Effector CD8-positive, alpha-beta T cell (primary cell): ENCODE measurements at places on chromosomes 6 and 20.

- no peak for DNase-seq
Measured at GRCh38 chr6:49300911-49301310, 162.1 kb downstream of the MMUT start.

- no peak for DNase-seq
Measured at GRCh38 chr20:37282556-37282955, 6.9 kb upstream of the MANBAL start.

DNA sequence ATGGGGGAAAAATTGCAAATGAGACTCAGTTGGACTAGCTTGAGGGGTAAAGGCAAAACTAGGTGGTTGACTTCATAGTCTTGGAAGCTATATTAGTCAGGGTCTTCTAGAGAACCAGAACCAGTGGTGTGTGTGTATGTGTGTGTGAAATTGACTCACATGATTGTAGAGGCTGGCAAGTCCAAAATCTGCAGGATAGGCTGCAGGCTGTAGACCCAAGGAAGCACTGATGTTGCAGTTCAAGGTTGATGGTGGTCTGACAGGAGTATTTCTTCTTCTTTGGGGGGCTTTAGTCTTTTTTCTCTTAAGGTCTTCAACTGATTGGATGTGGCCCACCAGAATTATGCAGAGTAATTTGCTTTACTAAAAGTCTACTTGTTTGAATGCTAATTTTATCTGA is 217.4 kb downstream of the MANEA start:
- DNase-seq, result no peak

DNA sequence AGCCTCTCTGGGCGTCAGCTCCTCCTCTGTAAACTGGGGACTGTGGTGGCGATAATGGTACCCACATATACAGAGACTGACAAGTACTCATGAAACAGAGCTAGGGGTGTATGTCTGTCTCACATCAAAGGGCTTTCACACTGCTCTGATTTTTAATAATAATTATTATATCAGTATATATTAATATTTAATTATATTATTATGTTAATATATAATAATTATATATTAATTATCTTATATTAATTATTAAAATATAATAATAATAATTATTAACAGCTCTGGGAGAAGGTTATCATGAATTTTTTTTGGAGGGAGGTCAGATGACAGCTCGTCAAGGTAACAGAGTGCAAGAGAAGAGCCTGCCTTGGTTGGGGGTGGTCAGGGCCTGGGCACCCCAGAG is 173.6 kb downstream of the NRN1 start:
- DNase-seq, result no peak

DNA sequence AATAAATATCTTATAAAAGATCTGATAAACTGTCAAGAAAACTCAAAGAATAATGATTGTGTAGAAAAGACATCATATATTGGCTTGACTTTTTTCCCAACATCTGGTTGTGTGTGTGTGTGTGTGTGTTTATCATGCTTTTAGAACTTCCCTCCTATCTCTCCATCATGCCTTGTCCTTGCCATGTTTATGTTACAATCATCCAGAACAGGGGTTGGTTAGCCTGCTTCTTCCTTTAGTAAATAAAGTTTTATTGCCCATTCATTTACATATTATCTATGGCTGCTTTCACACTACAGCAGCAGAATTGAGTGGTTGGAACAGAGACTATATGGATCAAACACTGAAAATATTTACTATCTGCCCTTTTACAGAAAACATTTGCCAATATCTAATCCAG is 52.8 kb upstream of the RIPOR2 start:
- DNase-seq, result no peak

DNA sequence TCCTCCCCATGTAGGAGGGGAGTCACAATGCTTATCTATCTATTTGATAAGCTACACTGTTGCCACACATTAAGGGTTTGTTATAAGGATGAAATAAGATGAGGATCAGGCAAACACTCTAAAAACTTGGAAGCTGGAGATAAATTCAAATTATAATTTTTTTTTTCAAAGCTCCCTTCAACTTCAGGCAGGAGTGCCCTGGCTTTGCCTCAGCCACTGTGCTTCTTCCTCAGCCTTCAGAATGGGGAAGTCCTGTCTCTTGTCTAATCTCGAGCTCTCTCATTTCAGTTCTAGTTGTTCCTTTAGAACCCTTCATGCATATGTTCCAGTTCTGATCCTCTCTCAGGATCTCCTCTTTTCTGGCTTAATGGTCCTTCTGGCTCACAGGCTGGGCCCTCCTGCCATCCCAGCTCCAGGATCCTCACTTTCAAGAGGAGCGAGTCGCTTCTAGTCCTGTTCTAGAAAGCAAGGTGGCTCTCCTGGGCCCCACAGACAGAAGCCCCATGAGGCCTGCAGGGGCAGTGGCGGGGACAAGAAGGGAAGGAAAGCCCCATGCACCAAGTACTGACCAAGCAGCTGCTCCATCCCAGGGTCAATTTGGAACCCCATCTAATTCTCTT is 164.3 kb downstream of the VEGFA start:
- no peak for DNase-seq

- no peak for DNase-seq
Measured at GRCh38 chr6:145025488-145025887, 709.8 kb downstream of the EPM2A start.

- DNase-seq, result no peak
Measured at GRCh38 chr6:89310929-89311328, 4.2 kb downstream of the GABRR2 start.
